Prostate gland (tissue), 2 donors: ENCODE measurements at places on chromosomes 11 and 22. TPM values are rescaled to one million over a fixed set of nuclear protein-coding genes. Genes with fewer than 3 reads are reported as not detected.

- no peaks in the 10 kb centered on the region for H3K36me3 ChIP-seq
- H3K4me1 ChIP-seq = no peaks in the 10 kb centered on the region
- DNase-seq = no peak
- peak overlapping the region; percentile 44 for H3K27ac ChIP-seq
These were observed 218.8 kb upstream of the SORL1-AS1 start for GRCh38 chr11:121671283-121672168.

DNA sequence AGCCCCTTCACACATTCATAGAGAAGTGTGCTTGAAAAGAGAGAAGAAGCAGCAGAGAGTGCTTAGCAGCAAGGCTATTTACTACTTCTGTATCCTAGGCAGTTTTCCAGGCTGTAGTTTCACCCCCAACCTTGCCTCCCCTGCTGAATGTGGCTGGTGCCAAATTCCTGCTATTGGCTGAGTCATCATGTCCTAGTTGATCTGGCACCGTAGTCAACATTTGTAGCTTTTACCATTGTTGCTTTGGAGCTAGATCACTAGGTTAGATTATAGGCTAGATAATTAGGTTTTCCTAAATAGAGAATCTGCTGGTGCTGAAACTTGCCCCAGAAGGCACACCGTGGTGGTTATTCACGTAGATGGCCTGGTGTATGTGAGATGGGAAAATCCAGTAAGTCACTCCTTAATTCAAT lies 32.7 kb downstream of the ARHGAP42 start:
- H3K36me3 ChIP-seq = no peaks in the 10 kb centered on the region
- no peaks in the 10 kb centered on the region for H3K4me1 ChIP-seq
- no peak overlapping the region for H3K4me3 ChIP-seq

DNA sequence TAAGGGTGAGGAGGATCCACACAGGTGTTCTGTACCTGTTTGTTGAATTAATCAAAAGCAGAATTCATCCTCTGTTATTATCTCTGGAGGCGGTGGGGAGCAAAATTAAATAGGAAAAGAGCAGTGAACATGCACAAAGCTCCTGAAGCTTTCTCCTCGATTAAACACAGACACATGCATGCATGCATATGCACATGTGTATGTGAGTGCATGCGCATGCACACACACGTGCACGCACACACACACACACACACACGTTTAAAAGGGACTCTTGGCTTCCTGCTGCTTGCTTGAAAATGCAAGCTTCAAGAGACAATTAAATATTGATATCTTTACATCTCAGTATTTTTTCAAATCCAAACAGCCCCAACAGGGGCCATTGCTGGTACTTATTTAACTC lies 462.1 kb downstream of the BUD13 start:
- no peaks in the 10 kb centered on the region for H3K27me3 ChIP-seq
- no peak overlapping the region for H3K27ac ChIP-seq
- H3K4me1 ChIP-seq = no peaks in the 10 kb centered on the region
- no peak for DNase-seq
- no peaks in the 10 kb centered on the region for H3K36me3 ChIP-seq

DNA sequence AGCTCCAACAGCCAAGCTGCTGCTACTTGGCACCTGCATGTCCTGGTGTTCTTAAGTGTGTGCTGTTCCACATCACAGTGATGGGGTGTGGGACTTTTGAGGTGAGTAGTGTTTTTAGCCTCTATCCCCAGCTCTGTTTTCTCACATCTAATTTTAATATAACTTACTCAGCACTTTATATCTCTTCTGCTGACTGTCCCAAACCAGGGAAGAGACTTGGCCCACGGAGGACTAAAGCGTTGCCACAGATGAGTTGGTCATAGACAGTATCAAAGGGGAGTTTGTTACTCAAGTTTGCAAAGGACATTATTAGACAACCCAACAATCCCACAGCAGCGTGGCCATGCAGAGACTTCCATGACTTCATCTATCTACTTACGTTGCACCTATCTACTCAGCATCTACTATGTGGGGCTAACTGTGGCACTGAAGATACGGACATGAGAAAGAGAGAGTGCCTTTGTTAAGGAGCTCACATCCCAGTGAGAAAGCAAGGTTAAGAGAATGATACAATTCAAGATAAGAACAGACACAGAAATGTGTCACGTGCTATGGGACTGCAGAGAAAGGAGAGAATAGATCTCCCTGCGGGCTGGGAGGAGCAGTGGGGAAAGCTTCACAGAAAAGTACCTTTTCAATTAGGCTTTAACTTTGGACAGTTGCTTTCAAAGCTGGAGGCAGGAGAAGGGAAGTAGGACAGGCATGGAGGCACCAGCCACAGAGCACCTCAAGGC lies 82.4 kb downstream of the ME3 start:
- H3K4me1 ChIP-seq = no peaks in the 10 kb centered on the region
- no peak overlapping the region for H3K27ac ChIP-seq
- DNase-seq = no peak
- H3K36me3 ChIP-seq = no peaks in the 10 kb centered on the region

DNA sequence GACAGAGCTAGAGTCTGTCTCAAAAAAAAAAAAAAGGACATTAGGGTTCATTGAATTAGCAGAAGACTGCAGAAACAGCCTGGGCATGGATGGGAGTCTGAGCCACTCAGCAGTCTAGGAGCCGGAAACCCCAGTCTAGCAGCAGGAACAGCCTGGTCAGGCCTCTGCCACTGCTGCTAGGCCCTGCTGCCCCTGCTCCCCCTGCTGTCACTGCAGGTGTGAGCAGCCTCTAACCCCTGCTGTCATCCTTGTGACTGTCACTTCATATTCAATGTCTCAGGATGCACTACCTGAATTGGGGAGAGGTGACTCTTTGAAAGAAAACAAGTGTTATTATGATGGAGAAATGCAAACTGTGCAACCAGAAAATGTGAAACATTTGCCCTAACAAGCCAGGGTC lies 7.0 kb upstream of the DDX17 start:
- DNase-seq = no peak
- no peaks in the 10 kb centered on the region for H3K27me3 ChIP-seq
- H3K4me1 ChIP-seq = no peaks in the 10 kb centered on the region
- H3K4me3 ChIP-seq = no peak overlapping the region

GRCh38 chr22:17336061-17336460 lies 33.2 kb upstream of the CECR2 start:
- no peaks in the 10 kb centered on the region for H3K27me3 ChIP-seq
- H3K36me3 ChIP-seq = no peaks in the 10 kb centered on the region
- no peaks in the 10 kb centered on the region for H3K4me1 ChIP-seq
- H3K4me3 ChIP-seq = no peak overlapping the region
- no peak for DNase-seq
- no peak overlapping the region for H3K27ac ChIP-seq

GRCh38 chr22:22748297-22748743 lies 103.9 kb downstream of the GGTLC2 start:
- H3K27me3 ChIP-seq = no peaks in the 10 kb centered on the region
- peak; percentile 44 for DNase-seq
- no peak overlapping the region for H3K27ac ChIP-seq
- no peak overlapping the region for H3K4me3 ChIP-seq

- H3K36me3 ChIP-seq = no peaks in the 10 kb centered on the region
- H3K4me1 ChIP-seq = peaks cover 11% of the 10 kb centered on the region
- no peak overlapping the region for H3K4me3 ChIP-seq
- no peaks in the 10 kb centered on the region for H3K27me3 ChIP-seq
- H3K27ac ChIP-seq = peak overlapping the region; percentile 13
These were observed 32.9 kb downstream of the APLP2 start for GRCh38 chr11:130102301-130103249.

- no peak for DNase-seq
- H3K4me1 ChIP-seq = no peaks in the 10 kb centered on the region
- H3K36me3 ChIP-seq = no peaks in the 10 kb centered on the region
- no peak overlapping the region for H3K4me3 ChIP-seq
These were observed 17.9 kb upstream of the B4GALNT4 start for GRCh38 chr11:351411-351810.

DNA sequence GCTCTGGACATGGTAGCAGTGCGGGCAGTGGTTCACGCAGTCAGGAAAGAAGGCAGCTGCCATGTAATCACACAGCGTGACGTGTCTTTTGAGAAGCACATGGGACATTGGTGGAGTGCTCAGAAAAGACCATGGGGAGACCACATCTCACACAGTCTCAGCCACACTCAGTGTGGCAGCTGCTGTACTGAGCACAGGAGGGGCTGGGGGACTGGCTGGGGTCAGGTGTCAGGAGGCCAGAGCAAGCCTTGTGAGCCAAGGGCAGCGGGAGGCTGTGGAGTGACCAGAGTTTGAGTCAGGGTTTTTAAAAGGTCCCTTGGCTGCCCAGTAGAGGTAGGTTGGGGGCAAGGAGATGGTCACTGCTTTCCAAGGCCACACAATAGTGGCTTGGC lies 18.5 kb downstream of the CLDN5 start:
- H3K4me3 ChIP-seq = no peak overlapping the region
- DNase-seq = no peak
- H3K4me1 ChIP-seq = no peaks in the 10 kb centered on the region
- no peak overlapping the region for H3K27ac ChIP-seq
- H3K36me3 ChIP-seq = no peaks in the 10 kb centered on the region
- H3K27me3 ChIP-seq = no peaks in the 10 kb centered on the region

DNA sequence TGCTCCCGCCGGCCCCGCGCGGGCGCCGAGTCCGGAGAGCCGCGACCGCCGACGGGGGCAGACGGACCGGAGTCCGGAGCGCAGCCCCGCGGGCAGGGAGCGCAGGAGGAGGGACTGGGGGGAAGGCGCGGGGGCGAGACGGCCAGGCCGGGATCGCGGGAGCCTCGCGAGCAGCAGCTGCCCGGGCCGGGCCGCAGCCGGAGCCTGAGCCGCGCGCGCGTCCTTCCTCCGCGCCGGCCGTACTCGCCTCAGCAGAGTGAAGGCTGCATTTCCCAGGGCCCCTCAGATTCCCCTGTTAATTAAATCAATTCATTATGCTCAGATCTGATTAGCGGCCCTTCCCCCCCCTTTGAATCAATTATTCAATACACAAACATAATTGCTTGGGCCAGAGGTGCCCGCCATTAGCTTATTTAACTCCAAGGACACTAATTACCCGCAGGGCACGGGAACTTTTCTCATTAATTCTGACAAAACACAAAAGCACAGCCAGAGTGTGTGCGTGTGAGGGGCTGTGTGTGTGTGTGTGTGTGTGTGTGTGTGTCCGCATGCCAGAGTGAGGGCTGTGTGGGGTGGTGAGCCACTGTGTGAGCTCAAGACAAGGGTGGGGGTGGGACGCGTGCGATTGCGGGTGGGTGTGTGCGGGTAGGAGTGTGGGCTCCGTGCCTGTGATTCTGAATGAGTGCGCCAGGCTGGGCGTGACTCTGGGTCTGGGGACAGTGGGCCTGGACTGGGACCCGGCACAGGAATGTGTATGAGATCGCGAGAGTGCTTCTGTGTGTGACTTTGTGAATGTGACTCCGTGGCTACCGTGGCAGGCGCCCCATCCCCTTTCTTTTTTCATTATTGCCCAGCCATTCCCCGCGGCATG lies 5.1 kb upstream of the LMO1 start:
- peak overlapping the region; percentile 39 for H3K4me3 ChIP-seq
- DNase-seq = no peak
- peaks cover 7% of the 10 kb centered on the region for H3K27me3 ChIP-seq

GRCh38 chr22:19446603-19447329 lies 745 bp downstream of the C22orf39 start:
- H3K4me3 ChIP-seq = peak overlapping the region; percentile 71
- H3K36me3 ChIP-seq = no peaks in the 10 kb centered on the region
- peak overlapping the region; percentile 94 for H3K27ac ChIP-seq
- no peak for DNase-seq

- DNase-seq = no peak
- no peak overlapping the region for H3K27ac ChIP-seq
These were observed 112.6 kb upstream of the SEZ6L start for GRCh38 chr22:26056455-26057200.

DNA sequence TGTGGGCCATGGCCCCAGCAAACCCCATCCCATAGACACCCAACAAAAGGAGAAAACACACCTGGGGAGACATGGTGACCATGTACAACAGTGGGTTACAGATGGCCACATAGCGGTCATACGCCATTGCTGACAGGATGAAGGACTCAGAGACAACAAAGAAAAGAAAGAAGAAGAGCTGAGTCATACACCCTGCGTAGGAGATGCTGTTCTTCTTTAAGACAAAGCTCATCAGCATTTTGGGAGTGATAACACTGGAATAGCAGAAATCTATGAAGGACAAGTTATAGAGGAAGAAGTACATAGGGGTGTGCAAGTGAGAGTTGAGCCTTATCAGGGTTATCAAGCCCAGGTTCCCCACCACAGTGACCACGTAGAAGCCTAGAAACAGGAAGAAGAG lies 4.9 kb downstream of the OR8B8 start:
- H3K4me1 ChIP-seq = no peaks in the 10 kb centered on the region
- no peaks in the 10 kb centered on the region for H3K27me3 ChIP-seq
- H3K36me3 ChIP-seq = no peaks in the 10 kb centered on the region
- no peak overlapping the region for H3K4me3 ChIP-seq
- no peak overlapping the region for H3K27ac ChIP-seq

- no peaks in the 10 kb centered on the region for H3K4me1 ChIP-seq
- no peaks in the 10 kb centered on the region for H3K36me3 ChIP-seq
- peak overlapping the region; percentile 35 for H3K4me3 ChIP-seq
- peak overlapping the region; percentile 90 for H3K27ac ChIP-seq
These were observed 101.6 kb upstream of the AKIP1 start for GRCh38 chr11:8809241-8809938.

- H3K4me3 ChIP-seq = no peak overlapping the region
- H3K36me3 ChIP-seq = no peaks in the 10 kb centered on the region
- no peak for DNase-seq
- H3K27me3 ChIP-seq = no peaks in the 10 kb centered on the region
- no peaks in the 10 kb centered on the region for H3K4me1 ChIP-seq
These were observed 71.8 kb downstream of the UBASH3B start for GRCh38 chr11:122727101-122727929.

- peak overlapping the region; percentile 18 for H3K27ac ChIP-seq
- H3K36me3 ChIP-seq = no peaks in the 10 kb centered on the region
- DNase-seq = peak; percentile 91
- H3K27me3 ChIP-seq = no peaks in the 10 kb centered on the region
- H3K4me3 ChIP-seq = no peak overlapping the region
These were observed 35.0 kb upstream of the SORL1 start for GRCh38 chr11:121417055-121417551.

DNA sequence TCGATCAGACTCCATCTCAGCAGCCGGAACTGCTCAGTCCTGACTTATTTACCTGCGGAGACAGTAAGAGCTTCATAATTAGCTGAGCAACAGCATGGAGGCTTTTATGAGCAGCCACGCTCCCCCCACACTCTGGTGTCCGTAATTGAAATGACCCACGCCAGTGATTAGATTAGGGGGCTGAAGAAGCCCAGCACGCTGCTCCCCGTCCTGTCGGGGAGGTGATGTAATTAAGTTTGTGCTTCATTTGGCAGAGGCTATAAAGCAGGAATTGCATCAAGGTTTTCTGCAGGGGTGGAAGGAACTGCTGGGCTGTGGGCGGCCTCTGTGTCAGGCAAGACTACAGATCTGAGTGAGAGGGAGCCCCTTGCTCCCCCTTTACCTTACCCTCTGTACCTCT lies 22.8 kb upstream of the HTR3A start:
- H3K4me1 ChIP-seq = no peaks in the 10 kb centered on the region
- H3K27ac ChIP-seq = no peak overlapping the region

Gene PATE4
- not detected for total RNA-seq

Gene NXPE1
- total RNA-seq = 0.09 TPM

Gene WBP2NL
- total RNA-seq = 1.6 TPM

Gene TECTA
- 1.6 TPM for total RNA-seq

Gene TRIOBP
- 115 TPM for total RNA-seq

Gene ST14
- 114 TPM for total RNA-seq
